Body of pancreas (tissue), 4 donors: ENCODE measurements at places on chromosomes 1 and 21. TPM values are rescaled to one million over a fixed set of nuclear protein-coding genes. Genes with fewer than 3 reads are reported as not detected.

LINGO4 gene
- total RNA-seq = 1.6 TPM

XCL1 gene
- total RNA-seq = not detected

B3GALT2 gene
- total RNA-seq = 0.33 TPM

OR6K3 gene
- total RNA-seq = not detected

TRNP1 gene
- 17.1 TPM for total RNA-seq

TMEM269 gene
- total RNA-seq = not detected

EPHA10 gene
- 1.6 TPM for total RNA-seq

PPFIA4 gene
- total RNA-seq = not detected

ILDR2 gene
- 0.52 TPM for total RNA-seq

TDRD5 gene
- not detected for total RNA-seq

SYT14 gene
- total RNA-seq = not detected

TMEM50B gene
- total RNA-seq = 50.4 TPM

DNA sequence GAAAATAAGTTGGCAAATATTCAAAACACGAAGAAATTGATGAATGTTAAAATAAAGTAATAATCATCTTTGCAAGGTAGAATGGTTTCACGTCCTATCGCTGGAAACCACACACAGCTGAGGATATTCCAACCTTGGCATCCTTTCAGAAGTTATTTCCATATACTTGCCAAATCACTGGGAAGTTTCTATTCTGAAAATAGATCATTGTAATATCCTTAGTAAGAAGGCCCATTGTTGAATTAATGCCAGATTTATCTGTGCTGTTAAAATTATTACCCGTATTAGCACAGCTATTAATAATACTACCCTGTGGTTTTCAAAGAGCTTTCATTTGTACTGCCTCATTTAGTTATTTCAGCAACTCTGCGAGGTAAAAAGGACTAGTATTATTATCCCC, 81.1 kb downstream of the OLFM3 start:
- H3K36me3 ChIP-seq = no peaks in the 10 kb centered on the region
- no peak overlapping the region for H3K27ac ChIP-seq
- H3K4me1 ChIP-seq = no peaks in the 10 kb centered on the region

- no peak overlapping the region for H3K27ac ChIP-seq
- no peak for DNase-seq
- H3K27me3 ChIP-seq = no peaks in the 10 kb centered on the region
- H3K4me3 ChIP-seq = no peak overlapping the region
Measured at GRCh38 chr1:55060133-55060999, 21.0 kb downstream of the PCSK9 start.

- H3K27ac ChIP-seq = no peak overlapping the region
- no peaks in the 10 kb centered on the region for H3K36me3 ChIP-seq
- H3K4me1 ChIP-seq = peaks cover 15% of the 10 kb centered on the region
- peak; percentile 90 for DNase-seq
Measured at GRCh38 chr1:160083968-160084770, 2.8 kb downstream of the KCNJ9 start.

DNA sequence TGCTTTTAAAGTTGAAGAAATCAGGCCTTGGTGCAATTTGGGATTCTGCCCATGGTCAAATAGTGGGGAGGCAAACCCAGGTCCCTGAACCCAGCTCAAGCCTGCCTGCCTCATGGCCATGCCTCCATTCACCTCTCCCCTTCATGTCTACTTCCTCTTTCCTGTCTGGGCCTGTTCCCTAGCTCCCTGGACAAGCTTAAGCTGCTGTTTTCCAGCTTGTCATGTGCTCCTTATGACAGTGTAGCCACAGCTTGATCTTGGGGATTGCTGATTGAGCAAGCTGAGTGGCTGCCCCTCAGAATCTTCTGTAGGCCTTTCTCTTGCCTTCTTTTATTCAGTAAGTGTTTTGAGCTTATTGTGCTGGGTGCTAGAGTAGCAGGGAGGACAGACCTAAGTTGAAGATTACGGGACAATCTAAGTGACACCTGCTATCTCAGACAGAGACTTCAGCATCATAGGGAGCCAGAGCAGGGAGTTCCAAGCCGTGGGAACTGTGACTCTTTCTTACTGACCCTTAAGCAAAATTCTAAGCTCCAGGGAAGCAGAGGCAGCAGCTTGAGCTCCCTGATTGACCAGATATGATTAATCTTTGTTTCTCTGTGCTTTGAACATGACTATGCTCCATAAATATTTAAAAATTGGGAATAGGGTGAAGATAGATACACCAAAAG, 520 bp upstream of the MR1 start:
- H3K27ac ChIP-seq = peak overlapping the region; percentile 92
- H3K4me1 ChIP-seq = peaks cover 28% of the 10 kb centered on the region
- H3K36me3 ChIP-seq = no peaks in the 10 kb centered on the region

DNA sequence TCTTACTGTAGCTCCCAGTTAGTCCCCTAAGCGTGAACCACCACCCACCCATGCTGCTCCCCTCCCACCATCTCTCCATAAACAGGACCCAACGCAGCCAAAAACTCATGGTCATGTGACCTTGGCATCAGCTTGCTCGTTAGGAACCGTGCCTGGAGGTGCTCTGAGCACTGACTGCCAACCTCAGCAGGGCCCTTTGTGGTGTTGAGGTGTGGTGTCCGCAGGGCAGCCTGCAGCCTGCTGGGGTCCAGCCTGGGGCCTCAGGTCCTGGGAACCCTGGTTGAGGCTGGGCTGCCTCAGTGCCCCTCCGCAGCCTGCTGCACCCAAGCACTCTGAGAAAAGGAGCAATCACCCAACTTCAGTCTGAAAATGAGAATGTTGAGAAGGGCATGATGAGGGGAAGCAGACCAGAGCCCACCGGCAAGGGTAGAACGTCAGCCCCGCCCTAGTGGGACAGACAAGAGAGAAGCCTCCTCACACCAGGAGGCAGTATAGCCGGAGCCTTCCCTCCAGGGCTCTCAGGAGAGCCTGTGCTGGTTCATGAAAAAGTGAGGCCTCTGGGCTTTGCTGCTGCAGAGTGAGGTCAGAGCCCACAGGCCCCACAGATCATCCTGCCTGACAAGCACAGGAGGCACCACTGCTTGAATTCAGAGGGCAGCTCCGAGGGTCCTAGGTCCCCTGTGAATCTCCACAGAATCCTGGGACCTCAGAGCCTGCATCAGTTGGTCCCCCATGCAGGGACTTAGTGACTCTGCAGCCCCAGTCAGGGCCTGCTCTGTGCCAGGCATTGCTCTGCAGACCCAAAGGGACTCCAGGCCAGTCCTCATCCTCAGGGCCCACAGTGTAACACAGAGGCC, 4.9 kb upstream of the COL6A2 start:
- no peak overlapping the region for H3K27ac ChIP-seq
- H3K4me1 ChIP-seq = peaks cover 6% of the 10 kb centered on the region
- no peaks in the 10 kb centered on the region for H3K36me3 ChIP-seq
- H3K4me3 ChIP-seq = no peak overlapping the region
- no peak for DNase-seq
- H3K27me3 ChIP-seq = no peaks in the 10 kb centered on the region

GRCh38 chr1:197195100-197195499, 48.6 kb upstream of the ASPM start:
- H3K36me3 ChIP-seq = no peaks in the 10 kb centered on the region
- H3K4me3 ChIP-seq = no peak overlapping the region
- no peak for DNase-seq
- peaks cover 26% of the 10 kb centered on the region for H3K4me1 ChIP-seq

- DNase-seq = no peak
- H3K27ac ChIP-seq = no peak overlapping the region
- no peaks in the 10 kb centered on the region for H3K36me3 ChIP-seq
- peaks cover 8% of the 10 kb centered on the region for H3K4me1 ChIP-seq
Measured at GRCh38 chr1:236673289-236673919, 12.9 kb upstream of the ACTN2 start.

DNA sequence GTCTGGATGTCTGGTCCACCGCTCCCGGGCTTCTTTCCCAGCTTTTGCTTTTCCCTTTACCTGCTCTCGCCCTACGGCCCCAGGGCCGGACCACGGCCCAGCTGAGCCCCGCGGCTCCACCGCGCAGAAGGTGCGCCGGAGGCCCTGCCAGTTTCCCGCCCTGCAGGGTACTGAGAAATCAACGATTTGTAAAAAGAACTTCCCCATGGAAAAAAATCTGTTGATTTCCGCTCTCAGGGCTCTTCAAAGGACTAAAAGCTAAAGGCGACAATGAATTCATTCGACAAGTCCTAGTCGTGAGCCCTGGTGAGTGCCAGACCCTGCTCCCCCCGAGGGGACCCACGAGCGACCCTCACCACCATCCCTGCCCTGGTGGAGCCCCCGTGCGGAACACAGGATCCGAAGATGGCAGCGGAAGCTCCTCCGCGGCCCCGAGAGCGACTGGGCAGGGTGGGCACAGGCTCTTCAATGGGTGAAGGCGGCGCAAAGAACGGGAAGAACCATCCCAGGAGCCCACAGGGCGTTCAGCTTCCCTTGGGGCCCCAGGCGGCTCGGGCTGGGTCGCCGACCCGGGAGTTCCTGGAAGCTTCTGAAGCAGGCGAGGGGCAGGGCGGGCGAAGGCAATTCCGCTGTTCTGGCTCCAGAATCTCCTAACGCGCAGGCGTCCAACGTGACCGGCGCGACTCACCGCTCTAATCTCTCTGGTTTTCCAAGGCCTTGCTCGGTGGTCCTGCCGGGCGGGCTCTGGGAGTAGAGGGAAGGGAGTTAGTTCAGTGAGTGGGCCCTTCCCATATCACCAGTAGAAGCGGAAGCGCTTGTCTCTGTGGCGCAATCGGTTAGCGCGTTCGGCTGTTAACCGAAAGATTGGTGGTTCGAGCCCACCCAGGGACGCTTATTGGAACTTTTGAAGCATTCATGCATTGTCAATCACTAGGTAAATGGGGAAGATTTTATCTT, 6.6 kb upstream of the RNU1-2 start:
- no peaks in the 10 kb centered on the region for H3K36me3 ChIP-seq
- peaks cover 37% of the 10 kb centered on the region for H3K4me1 ChIP-seq
- H3K27me3 ChIP-seq = no peaks in the 10 kb centered on the region
- peak; percentile 77 for DNase-seq
- peak overlapping the region; percentile 22 for H3K4me3 ChIP-seq
- H3K27ac ChIP-seq = peak overlapping the region; percentile 60

DNA sequence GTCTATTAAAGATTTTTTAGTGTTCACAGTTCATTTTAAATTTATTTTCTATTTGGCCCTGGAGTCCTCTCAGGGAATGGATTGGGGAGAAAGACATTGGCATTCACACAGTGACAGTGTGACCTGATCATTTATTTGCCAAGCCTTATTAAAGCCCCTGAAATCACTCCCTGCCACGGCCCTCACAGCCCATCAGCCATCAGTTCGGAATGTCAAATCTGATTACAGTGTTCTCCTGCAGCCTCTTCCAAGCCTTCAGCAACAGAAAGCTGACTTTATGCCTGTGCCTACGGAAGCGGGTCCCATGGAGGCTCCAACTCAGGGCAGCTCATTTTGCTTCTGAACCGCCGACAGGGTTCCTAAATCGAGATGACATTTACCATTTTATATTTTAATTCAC, 451.2 kb downstream of the DSCAM start:
- no peaks in the 10 kb centered on the region for H3K36me3 ChIP-seq
- no peaks in the 10 kb centered on the region for H3K4me1 ChIP-seq
- no peaks in the 10 kb centered on the region for H3K27me3 ChIP-seq

DNA sequence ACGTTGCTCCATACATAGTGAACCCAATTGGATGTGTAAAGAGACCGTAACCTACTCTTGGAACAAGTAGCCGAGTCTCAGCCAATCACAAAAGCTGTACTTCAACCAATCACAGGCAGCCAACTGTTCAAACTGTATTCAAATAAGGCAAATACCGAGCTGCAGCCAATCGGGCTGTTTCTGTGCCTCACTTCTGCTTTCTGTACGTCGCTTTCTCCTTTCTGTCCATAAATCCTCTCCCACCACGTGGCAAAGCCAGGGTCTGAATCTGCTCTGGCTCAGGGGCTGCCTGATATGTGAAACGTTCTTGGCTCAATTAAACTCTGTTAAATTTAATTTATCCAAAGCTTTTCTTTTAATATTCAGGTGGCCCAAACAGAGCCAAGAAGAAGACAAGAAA, 210.3 kb downstream of the URB2 start:
- H3K27me3 ChIP-seq = no peaks in the 10 kb centered on the region
- DNase-seq = no peak
- peaks cover 9% of the 10 kb centered on the region for H3K4me1 ChIP-seq
- H3K4me3 ChIP-seq = no peak overlapping the region
- H3K27ac ChIP-seq = no peak overlapping the region
- H3K36me3 ChIP-seq = no peaks in the 10 kb centered on the region

- peaks cover 7% of the 10 kb centered on the region for H3K4me1 ChIP-seq
- no peaks in the 10 kb centered on the region for H3K27me3 ChIP-seq
- no peak for DNase-seq
- H3K36me3 ChIP-seq = no peaks in the 10 kb centered on the region
Measured at GRCh38 chr1:184368354-184368753, 18.5 kb upstream of the C1orf21 start.

GRCh38 chr1:102884238-102884637, 224.1 kb downstream of the COL11A1 start:
- no peaks in the 10 kb centered on the region for H3K36me3 ChIP-seq
- no peak overlapping the region for H3K27ac ChIP-seq
- no peaks in the 10 kb centered on the region for H3K27me3 ChIP-seq

- no peaks in the 10 kb centered on the region for H3K36me3 ChIP-seq
- no peak for DNase-seq
- H3K27me3 ChIP-seq = no peaks in the 10 kb centered on the region
- H3K27ac ChIP-seq = no peak overlapping the region
Measured at GRCh38 chr1:198923993-198924392, 285.2 kb downstream of the PTPRC start.

- peaks cover 30% of the 10 kb centered on the region for H3K4me1 ChIP-seq
- no peaks in the 10 kb centered on the region for H3K27me3 ChIP-seq
- no peak for DNase-seq
- no peaks in the 10 kb centered on the region for H3K36me3 ChIP-seq
- H3K27ac ChIP-seq = no peak overlapping the region
Measured at GRCh38 chr1:42210421-42211133, 46.0 kb upstream of the GUCA2A start.

- H3K27ac ChIP-seq = no peak overlapping the region
- no peak for DNase-seq
- no peak overlapping the region for H3K4me3 ChIP-seq
- H3K4me1 ChIP-seq = peaks cover 37% of the 10 kb centered on the region
Measured at GRCh38 chr1:203663294-203663693, 36.7 kb downstream of the ATP2B4 start.

GRCh38 chr21:34984356-34985058, 64.6 kb downstream of the RUNX1 start:
- no peaks in the 10 kb centered on the region for H3K27me3 ChIP-seq
- no peak overlapping the region for H3K4me3 ChIP-seq
- no peak overlapping the region for H3K27ac ChIP-seq
- no peak for DNase-seq

DNA sequence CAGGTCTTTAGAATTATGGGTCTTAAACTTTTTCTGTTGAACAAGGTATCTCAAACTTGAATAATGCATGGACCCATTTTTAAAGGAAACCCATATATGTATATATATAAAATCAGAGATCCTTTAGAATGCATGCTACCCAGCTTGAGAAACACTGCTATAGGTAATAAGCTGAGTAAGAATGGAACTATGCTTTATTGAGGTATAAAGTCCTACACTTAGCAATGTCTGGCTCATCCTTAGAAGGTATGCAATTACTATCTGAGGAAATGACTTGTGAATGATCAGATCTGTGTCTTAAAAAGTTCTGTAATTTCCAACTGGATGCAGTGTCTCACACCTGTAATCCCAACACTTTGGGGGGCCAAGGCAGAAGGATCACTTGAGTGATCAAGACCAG, 11.2 kb downstream of the TRAF3IP3 start:
- no peaks in the 10 kb centered on the region for H3K27me3 ChIP-seq
- H3K36me3 ChIP-seq = no peaks in the 10 kb centered on the region
- H3K4me3 ChIP-seq = no peak overlapping the region
- H3K27ac ChIP-seq = no peak overlapping the region
- H3K4me1 ChIP-seq = peaks cover 15% of the 10 kb centered on the region
- DNase-seq = no peak
